NAMALWA (cell line): ENCODE measurements at places on chromosomes 1 and 21.

DNA sequence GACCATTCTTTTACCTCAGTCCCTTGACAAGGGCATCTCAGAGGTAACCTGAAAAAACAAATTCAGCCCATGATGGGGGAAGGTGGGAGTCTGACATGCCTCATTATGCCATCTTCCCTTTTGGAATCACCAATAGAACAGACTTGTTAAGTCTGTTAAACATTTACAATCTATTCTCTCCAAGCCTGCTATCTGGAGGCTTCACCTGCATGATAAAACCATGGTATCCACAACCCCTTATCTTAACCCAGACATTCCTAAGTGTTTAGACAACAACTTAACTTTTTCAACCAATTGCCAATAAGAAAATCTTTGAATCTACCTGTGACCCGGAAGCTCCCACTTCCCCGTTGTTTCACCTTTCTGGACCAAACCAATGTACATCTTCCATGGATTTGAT lies 233.0 kb upstream of the CACYBP start:
- no peak for DNase-seq

- DNase-seq = no peak
Observed at GRCh38 chr1:161017756-161018630, 3.0 kb downstream of the F11R start.

GRCh38 chr1:1047407-1047806 lies 26.7 kb downstream of the RNF223 start:
- no peak for DNase-seq

DNA sequence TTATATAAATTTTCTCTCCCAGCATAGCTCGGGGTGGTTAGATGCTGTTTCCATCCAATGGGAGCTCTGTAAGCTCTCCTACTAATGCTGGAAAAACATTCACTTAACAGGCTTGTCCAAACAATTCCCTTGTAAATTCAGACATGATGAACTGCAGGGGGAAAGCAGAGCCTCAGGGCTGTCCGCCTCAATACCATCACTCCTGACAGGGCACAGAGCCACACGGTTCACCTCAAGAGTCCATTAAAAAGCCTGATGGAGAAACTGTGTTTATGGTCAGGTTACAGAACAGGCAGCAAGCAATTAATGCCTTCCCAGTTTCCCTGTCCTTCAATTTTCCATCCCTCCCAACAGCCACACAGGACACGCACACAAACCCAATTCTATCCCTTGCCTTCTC lies 171.0 kb downstream of the BRINP2 start:
- DNase-seq = no peak

GRCh38 chr1:170078610-170079189 lies 4.2 kb upstream of the KIFAP3 start:
- no peak for DNase-seq

- DNase-seq = peak; percentile 64
Observed at GRCh38 chr1:23169727-23170335, 1.2 kb upstream of the LUZP1 start.
